ENCODE measurements at places on chromosomes 13 and 19.

GRCh38 chr13:94816256-94816655 is 103.9 kb upstream of the SOX21 start:
- H3K36me3 ChIP-seq: no peaks in the 10 kb centered on the region
- no peak overlapping the region for H3K4me3 ChIP-seq
- H3K4me1 ChIP-seq: no peaks in the 10 kb centered on the region
- DNase-seq: no peak

DNA sequence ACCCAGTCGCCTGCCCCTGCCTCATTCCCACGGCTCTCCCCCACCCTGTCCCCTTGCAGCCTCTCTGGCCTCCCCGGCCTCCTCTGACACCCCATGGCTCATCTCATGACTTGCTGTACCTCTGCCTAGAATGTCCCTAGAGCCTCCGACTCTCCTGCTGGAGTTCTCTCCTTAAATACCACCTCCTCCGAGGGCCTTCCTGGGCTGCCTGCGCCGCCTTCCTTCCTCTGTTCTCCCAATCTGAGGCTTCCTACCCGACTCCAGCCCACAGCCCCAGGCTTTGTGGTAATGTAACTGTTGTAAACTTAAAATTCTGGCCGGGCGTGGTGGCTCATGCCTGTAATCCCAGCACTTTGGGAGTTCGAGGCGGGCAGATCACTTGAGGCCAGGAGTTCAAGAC is 27.7 kb downstream of the GPR42 start:
- no peaks in the 10 kb centered on the region for H3K27me3 ChIP-seq
- H3K4me3 ChIP-seq: no peak overlapping the region
- H3K27ac ChIP-seq: no peak overlapping the region
- no peak for DNase-seq

GRCh38 chr13:109626386-109627171 is 159.8 kb downstream of the IRS2 start:
- no peaks in the 10 kb centered on the region for H3K36me3 ChIP-seq
- H3K27ac ChIP-seq: no peak overlapping the region
- H3K4me3 ChIP-seq: no peak overlapping the region
- no peak for DNase-seq

GRCh38 chr13:106491928-106492587 is 43.4 kb downstream of the EFNB2 start:
- no peaks in the 10 kb centered on the region for H3K36me3 ChIP-seq
- H3K4me1 ChIP-seq: peaks cover 4% of the 10 kb centered on the region
- no peak overlapping the region for H3K27ac ChIP-seq
- peaks cover 2% of the 10 kb centered on the region for H3K27me3 ChIP-seq
- H3K4me3 ChIP-seq: no peak overlapping the region
- DNase-seq: no peak

DNA sequence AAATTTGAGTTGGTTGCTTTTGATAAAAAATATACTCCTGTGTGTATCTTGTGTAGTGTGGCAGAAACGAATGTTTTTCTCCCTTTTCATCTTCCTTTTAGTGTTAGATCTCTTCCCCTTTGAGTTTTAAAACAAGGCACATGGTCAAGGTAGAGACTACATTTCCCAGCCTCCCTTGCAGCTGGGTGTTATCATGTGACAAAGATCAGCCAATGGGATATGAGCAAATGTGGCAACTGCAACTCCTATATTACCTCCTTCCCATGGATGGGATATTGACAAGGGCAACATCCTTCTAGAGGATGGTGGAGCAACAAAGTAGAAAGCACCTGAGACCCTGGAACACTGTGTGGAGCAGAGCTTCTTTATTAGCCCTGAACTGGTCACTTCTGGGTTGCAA is 42.4 kb downstream of the ADGRE3 start:
- no peak overlapping the region for H3K4me3 ChIP-seq
- no peaks in the 10 kb centered on the region for H3K4me1 ChIP-seq
- no peak for DNase-seq

DNA sequence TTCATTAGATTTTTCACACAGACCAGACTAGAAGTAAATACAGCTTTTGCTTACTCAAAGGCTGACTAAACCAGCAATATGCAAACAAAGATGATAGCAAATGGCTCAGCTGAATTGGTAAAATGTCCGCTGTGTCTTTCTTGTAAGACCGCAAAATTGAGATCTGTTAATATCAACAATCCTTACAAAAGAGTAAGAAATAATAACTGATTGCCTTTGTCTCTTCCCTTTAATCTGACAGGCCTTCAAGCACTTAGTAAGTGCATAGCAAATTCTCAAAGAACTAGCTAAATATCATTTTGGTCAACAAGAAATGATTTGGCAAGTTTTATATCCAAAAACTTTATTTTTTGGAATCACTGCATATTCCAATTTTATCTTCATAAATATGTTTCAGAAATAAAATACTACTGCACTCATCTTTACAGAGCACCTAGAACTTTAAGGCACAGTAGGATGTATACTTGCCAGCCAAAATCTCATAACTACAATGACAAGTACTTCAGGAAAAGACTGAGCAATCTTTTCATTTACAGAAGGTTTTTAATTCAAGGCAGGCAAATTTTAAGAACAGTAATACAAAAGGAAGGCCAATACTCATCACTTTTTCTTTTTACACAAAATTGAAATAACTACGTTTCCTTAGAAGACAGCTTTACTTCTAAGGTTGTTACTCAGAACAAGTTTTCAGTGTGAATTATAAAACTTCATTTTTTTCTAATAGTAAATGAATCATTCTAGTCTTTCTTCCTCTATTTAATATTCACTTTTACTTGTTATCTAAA is 1.1 kb downstream of the ELF1 start:
- DNase-seq: no peak
- H3K27me3 ChIP-seq: no peaks in the 10 kb centered on the region
- H3K36me3 ChIP-seq: no peaks in the 10 kb centered on the region
- peak overlapping the region; percentile 92 for H3K27ac ChIP-seq

- no peak for DNase-seq
- no peaks in the 10 kb centered on the region for H3K27me3 ChIP-seq
- no peaks in the 10 kb centered on the region for H3K36me3 ChIP-seq
- H3K4me1 ChIP-seq: peaks cover 11% of the 10 kb centered on the region
- no peak overlapping the region for H3K4me3 ChIP-seq
Measured at GRCh38 chr19:12695096-12695495, 1.3 kb downstream of the FBXW9 start.

GRCh38 chr19:8615024-8615423 is 4.5 kb upstream of the ADAMTS10 start:
- no peaks in the 10 kb centered on the region for H3K27me3 ChIP-seq
- no peaks in the 10 kb centered on the region for H3K4me1 ChIP-seq
- H3K27ac ChIP-seq: no peak overlapping the region
- no peaks in the 10 kb centered on the region for H3K36me3 ChIP-seq

DNA sequence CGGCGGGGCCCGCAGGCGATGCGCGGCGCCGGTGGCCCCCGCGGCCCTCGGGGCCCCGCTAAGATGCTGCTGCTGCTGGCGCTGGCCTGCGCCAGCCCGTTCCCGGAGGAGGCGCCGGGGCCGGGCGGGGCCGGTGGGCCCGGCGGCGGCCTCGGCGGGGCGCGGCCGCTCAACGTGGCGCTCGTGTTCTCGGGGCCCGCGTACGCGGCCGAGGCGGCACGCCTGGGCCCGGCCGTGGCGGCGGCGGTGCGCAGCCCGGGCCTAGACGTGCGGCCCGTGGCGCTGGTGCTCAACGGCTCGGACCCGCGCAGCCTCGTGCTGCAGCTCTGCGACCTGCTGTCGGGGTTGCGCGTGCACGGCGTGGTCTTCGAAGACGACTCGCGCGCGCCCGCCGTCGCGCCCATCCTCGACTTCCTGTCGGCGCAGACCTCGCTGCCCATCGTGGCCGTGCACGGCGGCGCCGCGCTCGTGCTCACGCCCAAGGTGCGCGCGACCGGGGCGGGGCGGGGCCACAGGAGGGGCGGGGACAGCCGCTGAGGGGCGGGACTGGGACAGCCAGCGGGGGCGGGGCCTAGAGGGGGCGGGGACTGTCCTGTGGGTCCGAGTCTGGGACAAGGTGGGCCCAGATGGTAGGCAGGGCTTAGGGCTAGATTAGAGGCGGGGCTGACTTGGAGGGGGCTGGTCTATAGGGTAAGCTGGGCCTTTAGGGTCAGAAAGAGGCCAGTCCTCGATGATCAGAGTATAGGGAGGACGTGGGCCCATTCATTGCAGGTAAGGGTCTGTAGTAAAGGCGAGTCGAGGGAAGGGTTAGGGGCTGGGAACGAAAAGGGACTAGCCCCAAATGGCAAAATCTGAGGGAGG is 5.1 kb downstream of the GRIN2D start:
- peaks cover 27% of the 10 kb centered on the region for H3K27me3 ChIP-seq
- H3K36me3 ChIP-seq: no peaks in the 10 kb centered on the region
- peak overlapping the region; percentile 49 for H3K4me3 ChIP-seq

DNA sequence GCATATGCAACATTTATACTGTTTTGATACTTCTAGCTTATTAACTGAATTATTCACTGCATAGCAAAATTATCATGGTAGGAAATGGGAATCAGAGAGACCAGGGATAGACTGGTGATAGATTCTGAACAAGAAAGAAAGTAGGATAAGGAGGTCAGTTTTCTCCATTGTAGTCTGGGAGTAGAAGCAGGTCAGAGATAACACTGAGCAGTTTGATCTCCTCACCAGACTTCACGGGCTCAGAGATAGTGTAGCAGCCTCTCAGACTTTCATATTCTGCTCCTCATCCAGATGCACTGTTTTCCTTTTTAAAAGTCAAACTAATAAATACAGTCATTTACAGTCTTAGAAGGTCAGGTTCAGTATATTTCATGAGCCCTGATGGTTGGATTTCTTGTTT is 56.0 kb upstream of the MYO16 start:
- H3K27me3 ChIP-seq: no peaks in the 10 kb centered on the region
- H3K4me3 ChIP-seq: no peak overlapping the region
- DNase-seq: no peak
- H3K36me3 ChIP-seq: no peaks in the 10 kb centered on the region
- H3K4me1 ChIP-seq: no peaks in the 10 kb centered on the region
- H3K27ac ChIP-seq: no peak overlapping the region

DNA sequence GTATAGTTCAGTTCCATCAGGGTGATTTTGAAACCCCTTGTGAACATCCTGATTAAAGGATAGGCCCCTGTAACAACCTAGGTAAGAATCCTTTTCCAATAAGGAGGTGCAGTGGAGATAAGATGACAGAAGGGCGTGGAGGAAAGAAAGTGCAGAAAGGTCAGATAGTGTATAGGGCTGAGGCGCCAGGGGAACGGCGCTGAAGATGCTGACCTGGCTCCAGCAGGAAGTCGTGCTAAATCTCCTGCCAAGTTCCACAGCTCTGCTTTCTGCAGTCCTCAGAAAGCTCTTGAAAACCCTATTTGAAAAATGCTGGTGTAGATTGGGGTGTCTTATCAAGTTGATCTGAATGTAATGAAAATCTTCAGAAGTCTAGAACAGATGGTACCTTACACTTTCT is 221.7 kb downstream of the COG6 start:
- no peaks in the 10 kb centered on the region for H3K4me1 ChIP-seq
- no peak overlapping the region for H3K4me3 ChIP-seq
- no peaks in the 10 kb centered on the region for H3K36me3 ChIP-seq
- no peak overlapping the region for H3K27ac ChIP-seq

GRCh38 chr13:111665691-111666095 is 345.3 kb downstream of the TEX29 start:
- H3K27ac ChIP-seq: no peak overlapping the region
- H3K27me3 ChIP-seq: no peaks in the 10 kb centered on the region
- no peaks in the 10 kb centered on the region for H3K4me1 ChIP-seq
- no peaks in the 10 kb centered on the region for H3K36me3 ChIP-seq
- DNase-seq: no peak

- H3K4me3 ChIP-seq: no peak overlapping the region
- no peak overlapping the region for H3K27ac ChIP-seq
- no peaks in the 10 kb centered on the region for H3K4me1 ChIP-seq
- no peaks in the 10 kb centered on the region for H3K36me3 ChIP-seq
Measured at GRCh38 chr19:34835631-34836351, 62.8 kb upstream of the ZNF599 start.

DNA sequence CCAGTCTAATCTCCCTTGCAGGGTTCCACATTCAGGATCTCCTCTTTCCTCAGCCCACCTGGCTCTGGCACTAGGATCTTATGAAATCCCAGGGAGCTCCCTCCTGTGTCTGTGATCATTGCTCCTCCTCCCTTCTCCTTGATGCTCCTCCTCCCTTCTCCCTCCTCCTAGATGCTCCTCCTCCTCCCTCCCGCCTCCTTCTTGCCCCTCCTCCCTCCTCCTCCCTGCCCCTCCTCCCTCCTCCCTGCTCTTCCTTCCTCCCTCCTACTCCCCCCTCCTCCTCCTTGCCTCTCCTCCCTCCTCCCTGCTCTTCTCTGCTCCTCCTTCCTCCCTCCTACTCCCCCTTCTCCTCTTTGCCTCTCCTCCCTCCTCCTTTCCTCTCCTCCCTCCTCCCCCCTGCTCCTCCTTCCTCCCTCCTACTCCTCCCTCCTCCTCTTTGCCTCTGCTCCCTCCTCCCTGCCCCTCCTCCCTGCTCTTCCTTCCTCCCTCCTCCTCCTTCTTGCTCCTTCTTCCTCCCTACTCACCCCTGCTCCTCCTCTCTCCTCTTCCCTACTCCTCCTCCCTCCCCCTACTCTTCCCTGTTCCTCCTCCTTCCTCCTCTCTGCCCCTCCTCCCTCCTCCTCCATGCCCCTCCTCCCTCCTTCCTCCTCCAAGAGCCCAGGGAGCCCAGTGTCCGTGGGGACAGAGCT is 14.9 kb upstream of the ZBTB7A start:
- H3K4me3 ChIP-seq: no peak overlapping the region
- peaks cover 50% of the 10 kb centered on the region for H3K4me1 ChIP-seq
- H3K27ac ChIP-seq: no peak overlapping the region
- H3K36me3 ChIP-seq: no peaks in the 10 kb centered on the region

- no peak overlapping the region for H3K27ac ChIP-seq
- H3K27me3 ChIP-seq: no peaks in the 10 kb centered on the region
- DNase-seq: no peak
- no peak overlapping the region for H3K4me3 ChIP-seq
- peaks cover 5% of the 10 kb centered on the region for H3K4me1 ChIP-seq
Measured at GRCh38 chr19:47618771-47619170, 9.8 kb downstream of the BICRA start.

GRCh38 chr19:31070146-31071065 is 278.8 kb downstream of the TSHZ3 start:
- H3K27ac ChIP-seq: no peak overlapping the region
- no peaks in the 10 kb centered on the region for H3K27me3 ChIP-seq
- no peak overlapping the region for H3K4me3 ChIP-seq
- no peaks in the 10 kb centered on the region for H3K4me1 ChIP-seq

GRCh38 chr13:25490236-25490635 is 118.5 kb downstream of the ATP8A2 start:
- H3K27me3 ChIP-seq: no peaks in the 10 kb centered on the region
- DNase-seq: no peak
